ENCODE measurements at places on chromosomes 13 and 19. TPM values are rescaled to one million over a fixed set of nuclear protein-coding genes. Genes with fewer than 3 reads are reported as not detected.

The ZNF208 gene
- 23.6 TPM for total RNA-seq

The MBD3L3 gene
- total RNA-seq: not detected

The DACH1 gene
- total RNA-seq: 4.7 TPM

The EID2 gene
- 10.7 TPM for total RNA-seq

The SPTBN4 gene
- 5.1 TPM for total RNA-seq

The SERTAD1 gene
- 12.0 TPM for total RNA-seq

The OVOL3 gene
- total RNA-seq: not detected

The RGS9BP gene
- total RNA-seq: 12.5 TPM

The CRB3 gene
- total RNA-seq: not detected

The C19orf38 gene
- total RNA-seq: 1.5 TPM

The DAND5 gene
- 9.9 TPM for total RNA-seq

The FLT1 gene
- 41.0 TPM for total RNA-seq

The ZGLP1 gene
- 0.65 TPM for total RNA-seq

The FCER2 gene
- 0.30 TPM for total RNA-seq

The ZNF709 gene
- 2.1 TPM for total RNA-seq

The GJA3 gene
- 17.9 TPM for total RNA-seq

The KIR2DL4 gene
- not detected for total RNA-seq

The FFAR1 gene
- total RNA-seq: not detected

The FAM216B gene
- 3.1 TPM for total RNA-seq

The DLEU7 gene
- not detected for total RNA-seq

The LACC1 gene
- 4.9 TPM for total RNA-seq

The GRIN3B gene
- total RNA-seq: 0.35 TPM

The ZNF816 gene
- total RNA-seq: 4.4 TPM

The TMEM161A gene
- total RNA-seq: 23.5 TPM

The RPL18 gene
- 604 TPM for total RNA-seq

The OR7G2 gene
- not detected for total RNA-seq

The MPV17L2 gene
- 12.0 TPM for total RNA-seq

The TNNI3 gene
- total RNA-seq: 4,708 TPM

The KLK13 gene
- total RNA-seq: not detected

The PSENEN gene
- total RNA-seq: 44.7 TPM

The KASH5 gene
- not detected for total RNA-seq

The NAPSA gene
- total RNA-seq: 0.27 TPM

The ZNF221 gene
- 3.9 TPM for total RNA-seq

The WDR88 gene
- total RNA-seq: not detected
